Brain microvascular endothelial cell (primary cell): ENCODE measurements at places on chromosomes 16 and 17.

DNA sequence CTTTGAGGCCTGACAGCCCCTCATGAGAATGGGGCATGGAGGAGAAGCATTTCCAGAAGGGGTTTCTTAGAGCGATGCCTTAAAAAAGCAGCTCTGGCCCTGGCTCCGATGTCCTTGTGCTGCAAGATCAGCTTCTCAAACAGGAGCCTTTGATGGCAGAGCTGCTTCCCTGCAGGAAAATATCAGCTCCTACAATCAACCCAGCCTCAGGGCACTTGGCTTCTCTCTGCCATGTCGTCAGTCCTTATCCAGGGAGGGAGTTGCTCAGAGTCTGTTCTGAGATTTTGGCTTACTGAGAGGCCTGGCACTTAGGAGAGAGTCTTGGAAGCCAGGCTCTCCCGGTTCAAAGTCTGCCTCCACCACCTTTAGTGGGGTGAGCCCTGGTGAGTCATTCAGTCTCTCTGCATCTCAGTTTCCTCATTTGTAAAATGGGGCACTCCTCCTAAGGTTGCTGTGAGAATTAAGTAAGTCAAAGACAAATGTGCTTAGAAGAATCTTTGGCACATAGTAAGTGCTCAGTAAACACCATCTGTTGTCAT lies 184.4 kb downstream of the HAPSTR1 start:
- no peak for DNase-seq

DNA sequence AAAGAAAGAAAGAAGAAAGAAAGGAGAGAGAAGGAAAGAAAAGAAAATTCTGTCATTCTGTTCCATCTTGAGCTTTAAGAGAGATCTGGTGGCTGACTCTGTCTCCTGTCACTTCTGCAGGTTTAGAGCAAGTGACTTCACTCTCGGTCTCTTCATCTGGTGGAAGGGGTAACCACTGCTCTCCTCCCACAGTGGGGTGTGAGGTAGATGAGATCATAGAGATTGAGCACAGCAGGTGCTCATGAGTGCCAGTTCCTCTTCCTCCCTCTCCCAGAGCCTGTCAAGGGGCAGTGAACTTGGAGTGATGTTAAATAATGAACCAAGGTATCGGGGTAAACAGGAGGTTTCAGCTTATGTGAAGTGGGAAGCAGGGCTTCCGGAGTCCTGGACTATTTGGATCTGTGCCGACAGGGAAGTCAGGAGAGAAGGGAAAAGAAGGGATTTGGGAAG lies 47.7 kb downstream of the BEAN1 start:
- no peak for DNase-seq

DNA sequence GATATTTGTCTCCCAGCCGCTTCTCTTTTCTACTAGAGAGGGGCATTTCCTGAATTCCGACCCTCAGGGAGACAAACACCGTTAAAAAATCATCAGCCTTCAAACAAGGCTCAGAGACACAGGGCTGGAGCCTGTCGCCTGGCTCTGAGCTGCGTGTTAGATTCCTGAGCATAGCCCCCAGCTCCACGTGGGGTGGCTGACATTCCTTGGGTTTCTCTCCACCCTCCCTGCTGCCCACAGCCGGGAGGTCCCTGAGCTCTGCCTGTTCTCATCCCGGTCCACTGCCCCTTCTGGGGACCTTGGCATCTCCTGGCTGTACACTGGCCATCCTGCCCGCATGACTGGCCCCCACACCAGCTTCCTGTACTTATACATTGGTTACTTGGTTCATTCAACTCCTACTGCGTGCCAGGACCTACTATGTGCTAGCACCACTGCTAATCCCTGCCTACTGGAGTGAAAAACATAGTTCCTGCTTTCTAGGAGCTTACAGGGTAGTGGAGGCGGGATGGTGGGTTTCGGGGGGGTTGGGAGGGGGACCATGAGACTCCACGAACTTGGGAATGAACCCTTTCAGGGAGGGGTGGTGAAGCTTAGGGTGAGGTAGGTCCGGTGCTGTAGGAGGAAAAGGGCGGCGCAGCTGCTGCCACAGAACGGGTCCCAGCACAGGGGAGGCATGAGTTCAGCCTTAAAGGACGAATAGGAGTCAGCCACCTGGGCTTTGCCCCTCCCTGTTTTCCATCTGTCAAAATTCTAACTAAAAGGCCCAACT lies 52.1 kb upstream of the TMEM132E start:
- DNase-seq = no peak

GRCh38 chr16:16817196-16817595 lies 438.3 kb downstream of the NPIPA7 start:
- no peak for DNase-seq

DNA sequence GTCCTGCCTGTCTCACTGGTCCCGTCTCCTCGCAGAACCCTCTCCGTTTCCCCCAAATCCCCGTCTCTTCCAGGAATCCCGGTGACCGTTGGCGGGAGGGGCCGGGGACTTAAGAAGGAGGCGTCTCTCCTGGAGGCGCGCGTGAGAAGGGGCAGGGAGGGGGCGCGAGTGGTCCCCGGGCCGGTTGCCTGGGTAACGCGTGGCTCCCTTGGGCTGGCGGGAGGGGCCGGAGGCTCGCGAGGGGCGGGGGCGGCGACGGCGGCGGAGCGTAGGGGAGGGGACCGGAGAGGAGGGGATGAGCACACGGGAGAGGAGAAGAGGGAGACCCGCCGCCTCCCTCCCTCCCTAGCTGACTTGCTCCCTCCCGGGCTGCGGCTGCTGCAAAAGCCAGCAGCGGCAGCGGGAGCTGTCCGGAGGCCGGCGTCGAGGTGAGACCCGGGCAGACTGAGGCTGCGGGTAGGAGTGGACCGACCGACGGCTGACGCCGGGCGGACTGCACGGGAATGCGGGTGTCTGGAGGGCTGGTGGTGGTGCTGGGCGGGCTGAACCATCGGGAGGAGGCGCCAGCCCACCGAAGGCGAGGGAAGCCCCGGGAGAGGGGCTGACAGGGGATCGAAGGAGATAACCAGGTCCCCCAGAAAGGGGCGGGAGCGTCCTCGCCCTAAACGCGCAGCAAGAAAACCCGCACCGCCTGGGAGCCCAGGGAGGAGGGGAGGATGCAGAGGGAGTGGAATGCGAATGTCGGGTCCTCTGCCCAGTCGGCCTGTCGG lies at the start of gene PRRT2:
TSS of gene PRRT2 (plus strand) at position 298 of the 770 bp plus-strand sequence. CDS start 862 bp downstream, outside the sequence.
- no peak for DNase-seq

DNA sequence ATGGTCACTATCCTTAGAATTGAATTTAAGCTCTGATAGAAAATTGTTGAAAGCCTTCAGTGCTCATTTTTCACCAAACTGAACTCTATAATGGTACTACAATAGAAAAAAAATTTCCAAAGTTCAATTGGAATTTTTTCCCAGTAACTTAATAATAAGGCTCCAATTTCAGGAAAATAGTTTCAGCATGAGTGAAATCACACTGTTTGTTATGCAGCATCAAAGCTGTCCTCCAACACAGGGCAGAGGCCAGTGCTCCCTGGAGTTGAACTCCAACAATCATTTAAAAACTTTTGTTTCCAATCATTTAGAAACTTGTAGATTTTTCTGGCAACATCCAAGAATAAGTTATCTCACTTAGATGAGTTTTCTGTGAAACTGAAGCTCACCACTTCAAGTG lies 103.1 kb upstream of the HSBP1 start:
- DNase-seq = no peak

DNA sequence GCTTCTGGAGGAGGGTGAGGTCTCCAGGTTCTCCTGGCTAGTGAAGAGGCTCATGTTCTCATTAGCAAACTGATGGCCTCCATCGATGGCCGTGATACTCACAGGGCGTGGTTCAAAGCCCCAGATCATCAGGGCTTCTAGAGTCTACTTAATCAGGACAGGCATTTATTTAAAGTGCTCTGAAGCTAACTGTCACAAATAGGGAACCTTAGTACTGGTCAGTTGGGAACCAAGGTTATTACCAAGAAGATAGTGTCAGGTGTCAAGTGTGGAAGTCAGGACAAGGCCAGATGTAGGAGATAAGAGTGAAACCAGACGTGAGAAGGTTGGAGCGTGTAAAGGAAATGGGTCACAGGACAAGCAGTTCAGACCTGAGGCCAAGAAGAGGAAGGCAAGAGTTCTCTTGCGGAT lies 56.9 kb downstream of the PIGL start:
- no peak for DNase-seq

GRCh38 chr16:16166085-16166484 lies 57.2 kb downstream of the ABCC6 start:
- DNase-seq = no peak

GRCh38 chr16:21989133-21989532 lies 11.8 kb downstream of the PDZD9 start:
- DNase-seq = no peak

DNA sequence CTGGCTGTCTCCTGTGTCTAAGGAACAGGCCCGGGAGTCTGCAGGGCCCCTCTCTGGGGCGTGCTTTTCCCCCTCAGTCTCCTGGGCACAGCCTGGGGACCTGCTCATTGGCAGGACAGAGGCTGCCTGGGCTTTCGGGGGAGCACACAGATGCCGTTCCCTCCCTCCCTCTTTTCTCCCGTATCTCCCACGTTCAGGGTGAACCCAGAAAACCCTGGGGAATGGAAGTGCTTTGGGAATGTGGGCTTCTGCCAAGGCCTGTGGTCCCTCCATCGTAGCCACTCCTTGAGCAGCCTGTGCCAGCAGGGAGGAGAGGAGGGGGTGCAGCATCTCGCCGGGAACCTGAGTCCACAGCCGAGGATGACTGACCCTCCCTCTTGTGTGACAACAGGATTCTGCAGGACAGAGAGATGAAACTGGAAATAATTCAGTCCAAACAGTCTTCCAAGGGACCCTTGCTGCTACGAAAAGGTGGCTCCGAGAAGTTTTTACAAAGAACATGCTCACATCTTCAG lies 52.0 kb downstream of the RNF213 start:
- no peak for DNase-seq

GRCh38 chr17:79645022-79645776 lies 34.3 kb upstream of the RBFOX3 start:
- no peak for DNase-seq

- peak; percentile 66 for DNase-seq
Measured at GRCh38 chr16:57045694-57046381, 46.5 kb upstream of the CPNE2 start.

DNA sequence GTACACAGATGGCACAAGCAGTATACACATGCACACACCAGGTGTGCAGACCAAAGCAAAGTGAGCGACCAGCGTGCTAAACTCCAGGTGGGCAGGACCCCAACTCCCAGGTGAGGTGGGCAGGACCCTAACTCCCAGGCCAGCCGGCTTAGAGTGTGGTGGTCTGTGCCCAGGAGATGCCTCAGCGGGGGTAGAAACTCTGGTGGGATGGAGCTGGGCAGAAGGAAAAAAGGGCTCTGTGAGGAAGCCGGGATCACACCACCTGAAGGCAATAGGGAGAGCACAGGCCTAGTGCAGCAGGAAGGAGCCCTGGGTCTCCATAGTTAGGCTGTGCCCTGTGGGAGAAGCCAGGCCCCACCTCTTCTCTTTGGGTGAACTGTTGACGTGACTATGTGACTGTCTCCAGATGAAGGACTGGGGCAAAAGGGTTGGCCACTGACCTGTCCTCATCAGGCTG lies 1.6 kb upstream of the FOXJ1 start:
- no peak for DNase-seq

- DNase-seq = no peak
Measured at GRCh38 chr17:11589716-11590115, 8.6 kb upstream of the DNAH9 start.

DNA sequence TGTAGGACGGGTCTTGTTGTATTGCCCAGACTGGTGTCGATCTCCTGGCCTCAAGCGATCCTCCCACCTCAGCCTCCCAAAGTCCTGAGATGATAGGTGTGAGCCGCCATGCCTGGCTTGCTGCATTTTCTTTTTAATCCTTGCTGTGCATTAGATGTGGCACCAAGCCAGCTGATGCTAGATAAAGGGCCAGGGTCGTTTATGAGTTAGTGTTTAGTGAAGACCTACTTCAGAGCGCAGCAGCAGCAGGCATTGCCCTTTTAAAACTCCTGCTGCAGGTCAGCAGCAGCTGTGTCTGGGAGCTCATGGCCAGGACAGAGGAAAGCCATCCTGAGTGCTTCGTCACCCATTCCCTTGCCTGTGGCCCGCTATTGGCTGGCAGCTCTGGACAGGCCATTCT lies 237.3 kb downstream of the CCDC182 start:
- DNase-seq = no peak

GRCh38 chr17:29085223-29085622 lies 42.3 kb downstream of the PIPOX start:
- no peak for DNase-seq

DNA sequence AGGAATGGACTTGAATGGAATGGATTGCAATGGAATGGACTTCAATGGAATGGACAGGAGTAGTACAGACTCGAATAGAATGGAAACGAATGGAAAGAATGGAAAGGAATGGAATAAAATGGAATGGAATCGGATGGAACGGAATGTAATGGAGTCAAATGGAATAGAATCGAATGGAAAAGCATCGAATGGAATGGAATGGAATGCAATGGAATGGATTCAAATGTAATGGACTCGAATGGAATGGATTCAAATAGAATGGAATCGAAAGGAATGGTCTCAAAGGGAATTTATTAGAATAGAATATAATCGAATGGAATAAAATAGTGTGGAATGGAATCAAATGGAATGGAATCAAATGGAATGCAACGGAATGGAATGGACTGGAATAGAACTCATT lies 484.9 kb upstream of the WSB1 start:
- no peak for DNase-seq

- DNase-seq = no peak
Measured at GRCh38 chr17:73616873-73617404, 27.3 kb downstream of the SDK2 start.

DNA sequence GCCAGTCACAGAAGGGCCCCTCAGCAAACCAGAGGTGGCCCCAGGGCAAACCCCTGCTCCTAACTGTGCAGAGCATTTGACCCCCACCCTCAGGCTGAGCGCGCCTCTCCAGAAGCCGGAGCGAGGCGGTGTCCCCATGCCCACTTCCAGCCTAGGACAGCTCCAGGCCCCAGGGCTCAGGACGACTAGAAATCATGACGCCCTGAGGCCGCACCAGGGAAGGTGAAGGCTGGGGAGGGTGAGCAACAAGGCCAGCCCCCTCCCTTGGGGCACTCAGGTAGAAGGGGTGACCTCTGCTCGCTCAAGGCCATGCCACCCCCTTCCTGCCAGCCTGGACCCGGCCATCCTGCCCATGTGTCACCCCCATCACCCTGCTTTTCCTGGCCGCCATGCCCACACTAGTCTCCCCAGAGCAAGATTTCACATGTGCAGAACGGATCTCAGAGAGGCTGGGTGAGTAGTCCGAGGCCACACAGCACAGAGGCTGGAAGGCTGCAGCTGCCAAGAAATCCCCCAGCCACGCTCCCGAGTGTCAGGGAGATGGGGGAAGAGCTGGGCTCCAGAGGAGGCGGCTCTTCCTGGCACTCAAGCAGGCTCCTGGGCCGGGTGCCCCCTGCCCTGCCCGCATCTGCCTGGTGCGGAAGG lies 2.1 kb upstream of the PVALEF start:
- no peak for DNase-seq
